ENCODE measurements at places on chromosomes 12 and 14. TPM values are rescaled to one million over a fixed set of nuclear protein-coding genes. Genes with fewer than 3 reads are reported as not detected.

AMDHD1 gene
- not detected for total RNA-seq

SLC6A12 gene
- total RNA-seq: 1.7 TPM

MGAT4C gene
- total RNA-seq: under 0.01 TPM

NTF3 gene
- not detected for total RNA-seq

RNASE2 gene
- total RNA-seq: not detected

DNA sequence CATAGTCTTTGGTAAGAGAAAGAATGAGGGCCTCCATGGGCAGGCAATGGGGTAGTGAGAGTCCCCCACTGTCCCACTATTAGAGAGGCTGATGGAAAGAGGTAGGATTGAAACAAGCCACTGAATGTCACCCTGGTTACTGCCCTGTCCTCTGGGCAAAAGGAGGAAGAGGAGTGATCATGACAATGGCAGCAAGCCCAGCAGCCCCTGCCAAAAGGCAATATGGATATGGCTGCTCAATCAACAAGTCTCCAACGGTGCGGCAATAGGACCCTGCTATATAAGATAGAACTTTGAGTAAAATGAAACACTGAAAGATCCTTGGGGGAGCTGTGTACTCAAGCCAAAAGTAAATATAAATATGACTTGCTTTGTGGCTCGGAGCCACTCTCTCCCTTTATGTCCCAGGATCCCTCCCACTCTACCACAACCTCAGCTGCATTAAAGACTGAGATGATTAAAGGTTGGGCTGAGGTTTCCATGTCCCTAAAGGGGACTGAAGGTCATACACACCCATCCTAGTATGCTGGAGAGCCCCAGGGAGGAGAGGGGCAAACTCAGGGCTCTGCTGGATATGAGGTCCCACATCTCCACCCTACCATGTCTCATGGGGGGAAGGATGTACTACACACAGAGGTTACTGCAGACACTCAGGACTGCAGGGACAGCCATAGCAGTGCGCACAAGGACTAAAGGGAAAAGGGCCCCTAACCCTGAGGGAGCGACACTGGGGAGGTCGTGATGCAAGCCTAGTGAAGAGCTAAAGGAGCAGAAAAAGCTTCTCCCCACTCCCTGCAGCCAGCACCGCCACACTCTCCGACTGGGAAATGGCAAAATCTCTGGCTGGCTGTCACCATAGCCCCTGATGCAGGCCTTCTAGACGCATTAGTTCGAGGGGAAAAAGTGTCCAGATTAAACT, 5.9 kb downstream of the POMT2 start:
- no peak overlapping the region for H3K27ac ChIP-seq
- no peak overlapping the region for H3K4me3 ChIP-seq
- H3K36me3 ChIP-seq: no peaks in the 10 kb centered on the region

- no peaks in the 10 kb centered on the region for H3K36me3 ChIP-seq
- H3K4me3 ChIP-seq: no peak overlapping the region
- H3K27me3 ChIP-seq: no peaks in the 10 kb centered on the region
- DNase-seq: no peak
- no peaks in the 10 kb centered on the region for H3K4me1 ChIP-seq
These were observed 198.7 kb downstream of the SYT1 start for GRCh38 chr12:79063258-79063657.

- no peaks in the 10 kb centered on the region for H3K27me3 ChIP-seq
- H3K4me3 ChIP-seq: peak overlapping the region; percentile 79
- DNase-seq: no peak
- H3K4me1 ChIP-seq: no peaks in the 10 kb centered on the region
These were observed 1.4 kb upstream of the ARID2 start for GRCh38 chr12:45727980-45728629.

DNA sequence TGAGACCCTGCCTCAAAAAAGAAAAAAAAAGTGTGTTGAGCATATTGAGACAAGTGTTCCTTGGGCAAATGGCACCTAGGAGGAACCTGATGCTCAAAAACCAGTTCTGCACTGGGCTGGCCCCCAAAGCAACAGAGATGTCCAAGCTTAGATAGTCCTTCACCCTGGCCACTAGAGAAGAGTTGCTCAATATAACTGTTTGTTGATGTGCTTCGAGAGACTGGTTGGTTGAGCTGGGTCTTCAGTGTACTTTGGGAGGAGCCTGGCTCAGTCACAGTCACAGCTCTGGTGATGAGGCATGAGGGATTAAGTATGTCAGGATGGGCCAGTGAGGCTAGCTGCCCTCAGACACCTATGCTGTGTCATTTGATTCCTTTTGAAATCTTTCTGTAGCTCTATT, 38.0 kb downstream of the SLC2A14 start:
- H3K27ac ChIP-seq: no peak overlapping the region
- DNase-seq: no peak
- no peaks in the 10 kb centered on the region for H3K4me1 ChIP-seq
- H3K27me3 ChIP-seq: no peaks in the 10 kb centered on the region
- no peaks in the 10 kb centered on the region for H3K36me3 ChIP-seq

DNA sequence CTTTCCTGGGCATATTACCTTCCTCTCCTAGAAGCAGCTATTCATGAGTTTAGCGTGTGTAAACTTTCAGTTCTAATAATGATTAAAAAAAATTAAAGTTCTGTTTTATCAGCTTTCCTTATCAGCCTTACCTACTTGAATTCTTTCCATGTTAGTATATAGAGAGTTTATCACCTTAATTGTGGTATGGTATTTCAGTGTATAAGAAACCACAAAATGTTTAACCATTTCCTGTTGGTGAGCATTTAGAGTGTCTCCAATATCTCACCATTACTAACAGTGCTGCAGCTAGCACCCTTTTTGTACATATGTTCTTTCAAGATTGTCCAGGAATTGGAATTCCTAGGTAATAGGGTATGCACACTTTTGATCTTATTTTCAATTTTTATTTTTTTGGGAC, 89.5 kb downstream of the FBXO33 start:
- H3K4me1 ChIP-seq: no peaks in the 10 kb centered on the region
- no peak for DNase-seq
- H3K27me3 ChIP-seq: no peaks in the 10 kb centered on the region

DNA sequence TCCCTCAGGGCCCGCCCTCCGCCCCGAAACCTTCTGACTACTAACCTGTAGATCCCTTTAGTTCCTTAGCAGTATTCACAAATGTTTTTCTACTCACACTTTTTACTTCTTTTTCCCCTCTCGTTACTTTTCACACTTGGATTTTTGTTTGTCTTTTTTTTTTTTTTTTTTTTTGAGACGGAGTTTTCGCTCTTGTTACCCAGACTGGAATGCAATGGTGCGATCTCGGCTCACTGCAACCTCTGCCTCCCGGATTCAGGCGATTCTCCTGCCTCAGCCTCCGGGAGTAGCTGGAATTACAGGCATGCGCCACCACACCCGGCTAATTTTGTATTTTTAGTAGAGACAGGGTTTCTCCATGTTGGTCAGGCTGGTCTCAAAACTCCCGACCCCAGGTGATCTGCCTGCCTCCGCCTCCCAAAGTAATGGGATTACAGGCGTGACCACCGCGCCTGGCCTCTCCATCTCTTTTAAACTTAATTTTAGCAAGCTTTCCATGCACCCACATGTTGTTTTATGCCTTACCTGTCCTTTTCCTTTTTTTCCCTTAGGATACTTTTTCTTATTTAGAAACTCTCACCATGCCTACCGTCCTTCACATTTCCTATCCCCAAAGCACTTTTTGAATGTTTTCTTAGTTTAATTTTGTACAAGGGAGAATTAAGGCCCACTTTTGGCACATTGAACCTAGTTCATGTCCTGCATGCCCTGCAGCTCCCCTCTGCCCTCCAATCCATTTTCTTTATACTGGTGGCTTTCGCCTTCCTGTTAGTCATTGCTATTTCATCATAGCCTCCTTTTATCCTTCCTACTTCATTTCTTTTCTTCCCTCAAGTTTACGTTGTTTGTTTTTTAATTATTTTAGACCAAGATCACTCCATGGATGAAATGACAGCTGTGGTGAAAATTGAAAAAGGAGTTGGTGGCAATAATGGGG, 1.1 kb downstream of the SP1 start:
- H3K36me3 ChIP-seq: peaks cover 39% of the 10 kb centered on the region
- DNase-seq: peak; percentile 50
- no peaks in the 10 kb centered on the region for H3K27me3 ChIP-seq
- peak overlapping the region; percentile 85 for H3K4me3 ChIP-seq
- peaks cover 3% of the 10 kb centered on the region for H3K4me1 ChIP-seq

- no peaks in the 10 kb centered on the region for H3K4me1 ChIP-seq
- H3K4me3 ChIP-seq: no peak overlapping the region
- no peaks in the 10 kb centered on the region for H3K27me3 ChIP-seq
- H3K27ac ChIP-seq: no peak overlapping the region
These were observed 30.6 kb upstream of the TMX1 start for GRCh38 chr14:51209457-51209856.

DNA sequence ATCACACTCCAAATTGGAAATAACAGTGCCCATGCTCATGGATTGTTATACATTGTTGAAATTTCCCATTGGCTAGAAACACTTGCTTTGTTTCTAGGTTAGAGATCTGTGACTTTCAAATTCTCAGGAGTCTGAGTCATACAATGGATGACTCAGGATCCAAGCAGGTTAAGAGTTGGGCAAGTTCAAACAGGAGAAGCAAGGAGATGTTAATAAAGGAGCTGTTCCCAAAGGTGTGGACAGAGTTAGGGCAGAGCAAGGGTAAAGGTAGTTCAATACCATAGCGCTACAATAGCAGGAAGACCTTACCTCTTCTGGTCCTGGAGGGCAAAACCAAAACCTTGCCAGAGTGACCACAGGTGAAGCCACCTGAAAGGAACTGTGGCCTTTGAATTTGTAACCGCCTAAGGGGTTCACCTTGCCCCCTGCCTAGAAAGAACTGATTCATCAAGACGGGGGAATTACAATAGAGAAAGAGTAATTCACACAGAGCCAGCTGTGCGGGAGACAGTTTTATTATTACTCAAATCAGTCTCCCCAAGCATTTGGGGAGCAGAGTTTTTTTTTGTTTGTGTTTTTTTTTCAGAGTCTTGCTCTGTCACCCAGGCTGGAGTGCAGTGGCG, 4.2 kb upstream of the AMN1 start:
- no peak overlapping the region for H3K4me3 ChIP-seq
- no peaks in the 10 kb centered on the region for H3K4me1 ChIP-seq
- peak overlapping the region; percentile 38 for H3K27ac ChIP-seq

- H3K27ac ChIP-seq: no peak overlapping the region
- H3K36me3 ChIP-seq: no peaks in the 10 kb centered on the region
- no peak for DNase-seq
- no peaks in the 10 kb centered on the region for H3K4me1 ChIP-seq
- H3K4me3 ChIP-seq: no peak overlapping the region
- no peaks in the 10 kb centered on the region for H3K27me3 ChIP-seq
These were observed 971.7 kb downstream of the FLRT2 start for GRCh38 chr14:86501611-86502010.

DNA sequence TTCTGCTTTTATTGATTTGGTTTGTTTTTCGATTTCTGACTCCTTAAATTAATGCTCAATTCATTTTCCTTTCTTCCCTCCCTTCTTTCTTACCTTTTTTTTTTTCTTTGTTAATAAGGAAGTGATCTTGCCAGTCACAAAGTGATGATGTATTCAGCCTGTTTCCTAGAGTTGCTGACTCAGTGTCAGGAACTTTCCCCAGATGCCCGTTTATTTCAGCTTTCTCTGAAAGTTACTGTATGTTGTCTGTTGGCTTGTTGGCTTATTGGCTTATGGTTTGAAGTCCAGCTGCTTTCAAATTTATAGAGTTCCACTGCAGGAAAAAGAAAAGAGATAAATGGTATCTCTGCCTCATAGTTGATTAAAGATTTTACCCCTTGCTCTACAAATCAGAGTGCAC, 12.4 kb upstream of the SLC6A15 start:
- H3K36me3 ChIP-seq: no peaks in the 10 kb centered on the region
- no peak overlapping the region for H3K4me3 ChIP-seq
- H3K4me1 ChIP-seq: no peaks in the 10 kb centered on the region

- no peak overlapping the region for H3K27ac ChIP-seq
- H3K27me3 ChIP-seq: no peaks in the 10 kb centered on the region
- no peak for DNase-seq
- no peak overlapping the region for H3K4me3 ChIP-seq
- H3K4me1 ChIP-seq: no peaks in the 10 kb centered on the region
These were observed 13.8 kb downstream of the PDE3A start for GRCh38 chr12:20382117-20382516.

DNA sequence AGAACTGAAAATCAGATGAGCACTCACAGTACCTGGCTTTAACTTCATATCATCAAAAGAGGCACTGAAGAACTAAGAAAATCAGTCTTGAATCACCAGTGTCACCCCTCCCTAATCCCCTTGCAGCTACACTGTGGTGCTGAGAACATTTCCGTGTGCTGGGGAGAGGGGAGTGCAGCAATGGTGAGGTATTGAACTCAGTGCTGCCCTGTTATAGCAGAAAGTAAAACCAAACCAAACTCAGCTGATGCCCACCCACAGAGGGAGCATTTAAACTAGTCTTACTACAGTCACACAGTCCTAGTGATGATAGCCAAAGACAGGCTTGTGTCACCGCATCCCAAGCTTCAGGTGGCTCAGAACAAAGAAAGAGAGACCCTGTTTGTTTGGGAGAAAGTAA, 122.1 kb downstream of the CPNE8 start:
- no peak overlapping the region for H3K27ac ChIP-seq
- no peak overlapping the region for H3K4me3 ChIP-seq
- H3K27me3 ChIP-seq: no peaks in the 10 kb centered on the region
- H3K36me3 ChIP-seq: no peaks in the 10 kb centered on the region
- no peaks in the 10 kb centered on the region for H3K4me1 ChIP-seq
- DNase-seq: no peak

DNA sequence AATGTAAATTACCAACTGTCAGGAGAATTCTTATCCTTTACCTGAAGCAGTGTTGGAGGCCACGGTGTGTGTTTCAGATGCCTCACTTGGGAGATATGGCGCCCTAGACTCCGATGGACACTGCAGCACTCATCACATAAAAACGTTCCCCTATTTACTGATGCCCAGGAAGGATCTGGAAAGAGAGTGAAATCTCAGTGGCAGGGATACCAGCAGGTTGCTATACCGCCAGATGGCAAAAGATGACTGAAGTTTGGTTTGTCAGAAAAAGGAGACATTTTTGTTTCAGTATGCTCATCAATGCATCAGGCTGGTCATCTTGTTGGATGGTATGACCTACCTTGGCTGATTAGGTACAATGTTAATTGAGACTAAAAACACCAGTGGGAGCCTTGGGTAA, 4.6 kb downstream of the GIT2 start:
- no peak overlapping the region for H3K4me3 ChIP-seq
- no peak overlapping the region for H3K27ac ChIP-seq
- H3K4me1 ChIP-seq: peaks cover 18% of the 10 kb centered on the region
- no peak for DNase-seq
- H3K27me3 ChIP-seq: no peaks in the 10 kb centered on the region

GRCh38 chr14:105072892-105073719, 7.9 kb upstream of the GPR132 start:
- H3K27ac ChIP-seq: no peak overlapping the region
- DNase-seq: no peak
- no peaks in the 10 kb centered on the region for H3K36me3 ChIP-seq
- H3K4me3 ChIP-seq: no peak overlapping the region
- peaks cover 20% of the 10 kb centered on the region for H3K4me1 ChIP-seq
- H3K27me3 ChIP-seq: no peaks in the 10 kb centered on the region

GRCh38 chr14:100084591-100084990, 19.4 kb downstream of the EVL start:
- DNase-seq: no peak
- H3K36me3 ChIP-seq: peaks cover 6% of the 10 kb centered on the region
- no peak overlapping the region for H3K4me3 ChIP-seq
